CD4-positive, alpha-beta T cell treated with Interleukin-4 for 1 hour (primary cell): ENCODE measurements at places on chromosomes 5 and 9.

DNA sequence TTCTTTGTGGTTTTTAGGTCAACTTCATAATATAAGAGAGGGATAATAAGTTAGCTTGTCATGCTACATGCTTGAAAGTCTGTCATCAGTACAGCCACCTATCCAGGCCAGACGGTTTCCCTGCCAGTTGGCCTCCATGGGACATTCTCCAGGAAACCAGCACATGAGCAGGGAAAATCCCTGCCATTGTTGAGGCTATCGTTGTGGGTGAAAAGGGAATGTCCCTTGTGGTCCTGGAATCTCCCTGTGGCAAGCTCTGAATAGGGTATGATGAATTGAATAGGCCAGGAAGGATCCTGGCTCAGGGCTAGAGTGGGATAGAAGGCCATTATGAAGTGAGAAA lies 12.3 kb downstream of the F2RL1 start:
- no peak for DNase-seq

DNA sequence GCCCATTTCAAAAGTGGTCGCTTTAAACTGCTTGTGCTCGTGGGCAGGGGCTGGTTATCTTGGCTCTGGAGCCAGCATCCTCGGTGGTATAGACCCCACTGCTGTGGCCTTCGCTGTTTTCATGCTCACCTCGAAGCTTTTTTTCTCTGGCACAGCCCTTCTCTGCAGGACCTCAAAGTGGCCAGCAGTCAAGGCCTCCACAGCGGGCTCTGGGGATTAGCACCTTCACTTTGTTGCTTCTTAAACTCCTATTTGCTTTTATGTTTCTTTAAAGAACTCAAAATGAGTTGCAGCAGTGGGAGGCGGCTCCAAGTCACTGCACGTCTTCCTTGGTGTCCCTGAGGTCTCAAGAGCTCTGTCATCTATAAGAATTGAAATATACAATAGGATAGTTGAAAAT lies 165.1 kb downstream of the CACNA1B start:
- peak; percentile 3 for DNase-seq

GRCh38 chr5:152329761-152330283 lies 75.3 kb downstream of the NMUR2 start:
- DNase-seq, result no peak

DNA sequence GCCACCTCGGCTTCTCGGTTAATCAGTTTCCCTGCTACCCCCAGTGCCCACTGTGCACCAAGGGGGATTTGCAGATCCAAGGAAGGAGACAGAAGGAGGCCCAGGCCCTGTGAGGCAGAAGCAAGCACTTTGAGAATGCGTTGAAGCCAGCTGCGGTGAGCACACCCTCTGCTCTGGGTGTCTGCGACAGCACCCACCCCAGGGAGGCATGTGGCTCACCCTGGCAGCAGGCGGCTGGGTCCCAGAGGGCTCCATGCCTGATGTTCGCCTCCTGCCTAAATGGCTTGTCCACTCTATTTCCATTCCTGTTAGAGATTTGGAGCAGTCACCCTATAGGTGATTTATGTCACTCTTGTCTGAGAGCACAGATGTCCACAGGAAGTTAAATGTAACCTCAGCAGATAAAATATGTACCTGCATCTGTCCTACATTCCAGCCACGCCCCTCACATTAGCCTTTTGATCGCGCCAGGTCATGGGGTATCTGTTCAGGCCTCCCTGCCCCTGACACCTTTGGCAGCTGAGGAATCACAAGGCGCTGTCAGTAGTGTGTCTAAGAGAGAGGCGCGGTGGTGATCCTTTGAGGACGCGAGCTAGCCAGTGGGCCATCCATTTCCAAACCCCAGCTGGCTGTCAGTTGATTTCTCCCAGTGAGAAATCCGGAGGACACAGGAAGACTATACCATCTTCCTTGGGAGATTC lies 28.1 kb downstream of the PTGES2 start:
- no peak for DNase-seq

- no peak for DNase-seq
Measured at GRCh38 chr9:136543830-136544547, 1.9 kb downstream of the NOTCH1 start.
